ENCODE measurements at places on chromosomes 16 and 17.

- no peaks in the 10 kb centered on the region for H3K36me3 ChIP-seq
- no peak overlapping the region for H3K4me3 ChIP-seq
- H3K4me1 ChIP-seq: no peaks in the 10 kb centered on the region
- no peaks in the 10 kb centered on the region for H3K27me3 ChIP-seq
- no peak overlapping the region for H3K27ac ChIP-seq
- DNase-seq: no peak
Measured at GRCh38 chr16:11484691-11485258, 101.9 kb downstream of the LITAF start.

- no peaks in the 10 kb centered on the region for H3K27me3 ChIP-seq
- DNase-seq: no peak
- no peaks in the 10 kb centered on the region for H3K4me1 ChIP-seq
- H3K36me3 ChIP-seq: no peaks in the 10 kb centered on the region
- no peak overlapping the region for H3K27ac ChIP-seq
Measured at GRCh38 chr17:53390575-53390974, 432.2 kb upstream of the KIF2B start.

DNA sequence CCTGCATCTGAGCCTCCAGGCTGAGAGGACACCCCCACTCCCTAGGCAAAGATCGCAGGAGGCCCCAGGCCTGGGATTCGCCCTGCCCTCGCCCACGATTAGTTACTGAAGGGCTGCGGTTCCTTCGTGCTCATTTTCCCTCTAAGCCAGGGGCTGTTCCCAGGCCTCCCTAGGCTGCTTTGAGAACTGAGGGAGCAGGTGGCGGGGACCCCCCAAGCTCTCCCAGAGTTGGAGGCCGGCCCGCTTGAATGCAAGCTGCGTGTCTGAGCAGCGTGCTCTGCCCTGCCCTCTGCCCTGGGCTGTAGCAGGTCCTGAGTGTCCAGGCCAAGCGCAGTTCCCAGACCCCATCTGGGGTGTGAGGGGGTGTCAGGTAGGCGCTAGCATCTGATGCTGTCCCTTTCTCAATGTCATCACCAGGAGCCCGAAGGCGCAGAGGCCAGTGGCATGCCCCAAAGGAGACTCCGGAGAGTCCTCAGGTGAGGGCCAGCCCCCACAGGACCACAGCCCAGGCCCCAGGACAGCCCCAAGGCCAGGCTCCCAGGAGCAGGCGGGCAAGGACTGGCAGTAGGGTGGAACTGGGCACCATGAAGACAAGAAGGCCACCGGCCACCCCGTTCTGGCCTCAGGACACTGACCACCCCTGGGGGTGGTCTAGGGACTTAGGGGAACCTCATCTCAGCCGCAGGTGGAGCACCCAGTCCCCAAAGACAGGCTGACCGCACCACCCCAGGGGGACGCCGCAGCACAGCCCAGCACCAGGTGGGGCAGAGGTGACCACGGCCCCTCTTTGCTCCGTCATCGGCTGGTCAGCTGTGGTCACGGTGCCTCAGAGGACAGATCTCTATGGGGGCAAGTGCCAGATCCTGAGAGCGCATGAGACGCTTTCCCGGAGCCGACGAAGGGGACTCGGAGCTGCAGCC is 14.6 kb downstream of the ENDOV start:
- H3K4me3 ChIP-seq: no peak overlapping the region
- H3K27me3 ChIP-seq: no peaks in the 10 kb centered on the region
- no peak for DNase-seq
- no peak overlapping the region for H3K27ac ChIP-seq
- peaks cover 5% of the 10 kb centered on the region for H3K4me1 ChIP-seq
- H3K36me3 ChIP-seq: no peaks in the 10 kb centered on the region

GRCh38 chr16:58828901-58829545 is 94.9 kb upstream of the GOT2 start:
- H3K4me1 ChIP-seq: no peaks in the 10 kb centered on the region
- no peak overlapping the region for H3K4me3 ChIP-seq
- H3K27ac ChIP-seq: no peak overlapping the region
- DNase-seq: no peak

- H3K27me3 ChIP-seq: no peaks in the 10 kb centered on the region
- peaks cover 6% of the 10 kb centered on the region for H3K36me3 ChIP-seq
- H3K27ac ChIP-seq: peak overlapping the region; percentile 4
- DNase-seq: no peak
Measured at GRCh38 chr17:19897090-19897837, 29.5 kb upstream of the ULK2 start.

- H3K27me3 ChIP-seq: peaks cover 2% of the 10 kb centered on the region
- peaks cover 44% of the 10 kb centered on the region for H3K4me1 ChIP-seq
- DNase-seq: no peak
- H3K27ac ChIP-seq: peak overlapping the region; percentile 92
- H3K36me3 ChIP-seq: peaks cover 26% of the 10 kb centered on the region
Measured at GRCh38 chr17:77958716-77959125, 218 bp downstream of the TNRC6C start.

DNA sequence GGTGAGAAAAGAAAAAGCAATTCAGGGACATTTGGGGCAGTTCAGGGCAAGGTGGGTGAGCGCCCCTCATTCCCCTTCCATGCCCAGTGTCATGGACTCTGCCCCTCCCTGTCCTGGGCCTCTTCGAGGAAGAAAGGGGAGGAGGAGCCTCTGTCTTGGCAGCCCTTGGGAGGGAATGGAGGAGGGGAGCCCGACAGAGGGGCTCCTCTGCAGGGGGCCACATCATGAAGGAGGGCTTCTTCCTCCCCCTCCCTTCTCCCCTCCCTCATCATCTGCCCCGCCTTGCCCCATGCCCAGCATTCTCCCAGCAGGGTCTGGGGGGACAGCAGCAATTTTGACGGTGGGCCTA is 33.2 kb upstream of the TAC4 start:
- H3K27me3 ChIP-seq: peaks cover 82% of the 10 kb centered on the region
- peaks cover 7% of the 10 kb centered on the region for H3K4me1 ChIP-seq
- no peak overlapping the region for H3K27ac ChIP-seq
- DNase-seq: no peak
- H3K4me3 ChIP-seq: no peak overlapping the region

GRCh38 chr17:51456942-51457341 is 196.6 kb downstream of the UTP18 start:
- no peak overlapping the region for H3K4me3 ChIP-seq
- H3K27me3 ChIP-seq: peaks cover 22% of the 10 kb centered on the region
- no peaks in the 10 kb centered on the region for H3K36me3 ChIP-seq
- H3K4me1 ChIP-seq: no peaks in the 10 kb centered on the region

- H3K27ac ChIP-seq: no peak overlapping the region
- DNase-seq: no peak
- H3K4me3 ChIP-seq: no peak overlapping the region
Measured at GRCh38 chr16:65101009-65101408, 20.9 kb downstream of the CDH11 start.

DNA sequence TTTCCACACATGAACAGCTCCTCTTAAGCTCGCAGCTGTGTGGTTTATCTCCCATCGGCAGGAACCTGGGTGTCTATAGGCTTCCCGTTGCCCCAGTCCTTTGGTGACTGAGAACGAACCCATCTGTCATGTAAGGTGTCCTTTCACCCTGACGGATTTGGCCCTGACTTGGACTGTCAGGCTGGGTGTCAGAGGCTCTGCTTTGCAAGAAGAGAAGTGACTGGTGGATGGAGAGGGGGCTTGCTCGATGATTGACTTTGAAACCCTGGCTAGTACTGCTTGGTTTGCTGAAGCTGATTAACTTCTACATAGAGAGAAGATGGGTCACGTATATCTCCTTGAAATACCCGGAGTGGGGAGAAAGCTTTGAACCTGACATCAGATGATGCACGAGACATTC is 42.9 kb downstream of the COX4I1 start:
- H3K4me3 ChIP-seq: no peak overlapping the region
- H3K36me3 ChIP-seq: no peaks in the 10 kb centered on the region
- no peak for DNase-seq
- peaks cover 7% of the 10 kb centered on the region for H3K4me1 ChIP-seq

DNA sequence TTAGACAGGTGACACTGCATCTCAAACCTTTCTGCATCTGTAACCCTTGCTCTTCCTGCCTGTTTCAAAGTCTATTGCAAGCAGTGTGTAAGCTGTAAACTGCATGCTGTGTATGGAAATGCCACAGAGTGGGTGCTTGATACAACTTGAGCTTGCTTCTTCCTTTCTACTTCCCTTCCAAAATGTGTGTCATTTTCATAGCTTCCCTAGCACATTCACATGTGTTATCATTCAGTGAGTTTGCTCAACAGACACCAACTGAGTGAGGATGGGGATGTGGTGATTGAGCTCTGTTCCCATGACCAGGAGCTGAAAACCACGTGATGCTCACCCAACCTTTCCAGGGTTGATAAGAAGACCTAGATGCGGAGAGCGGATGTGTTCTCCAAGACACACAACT is 111.1 kb downstream of the VAT1L start:
- DNase-seq: no peak
- no peak overlapping the region for H3K27ac ChIP-seq
- no peaks in the 10 kb centered on the region for H3K4me1 ChIP-seq
- no peak overlapping the region for H3K4me3 ChIP-seq
- H3K27me3 ChIP-seq: peaks cover 9% of the 10 kb centered on the region
- H3K36me3 ChIP-seq: no peaks in the 10 kb centered on the region

- no peaks in the 10 kb centered on the region for H3K36me3 ChIP-seq
- H3K4me3 ChIP-seq: no peak overlapping the region
- H3K27ac ChIP-seq: no peak overlapping the region
Measured at GRCh38 chr16:14450846-14451245, 179.2 kb downstream of the PARN start.

- DNase-seq: no peak
- no peak overlapping the region for H3K4me3 ChIP-seq
- H3K4me1 ChIP-seq: peaks cover 6% of the 10 kb centered on the region
- H3K27ac ChIP-seq: no peak overlapping the region
Measured at GRCh38 chr17:45951403-45951802, 47.6 kb upstream of the STH start.

- H3K36me3 ChIP-seq: no peaks in the 10 kb centered on the region
- no peaks in the 10 kb centered on the region for H3K27me3 ChIP-seq
- H3K4me3 ChIP-seq: no peak overlapping the region
- no peak for DNase-seq
- H3K4me1 ChIP-seq: no peaks in the 10 kb centered on the region
Measured at GRCh38 chr16:64390102-64390501, 731.8 kb downstream of the CDH11 start.

GRCh38 chr17:21376081-21376758 is at the start of gene KCNJ12:
Gene KCNJ12 (plus strand): TSS chr17:21376357. CDS start chr17:21415343, 38,986 bp downstream.
- peaks cover 2% of the 10 kb centered on the region for H3K36me3 ChIP-seq
- H3K4me1 ChIP-seq: peaks cover 8% of the 10 kb centered on the region
- H3K27me3 ChIP-seq: peaks cover 41% of the 10 kb centered on the region
- no peak for DNase-seq

DNA sequence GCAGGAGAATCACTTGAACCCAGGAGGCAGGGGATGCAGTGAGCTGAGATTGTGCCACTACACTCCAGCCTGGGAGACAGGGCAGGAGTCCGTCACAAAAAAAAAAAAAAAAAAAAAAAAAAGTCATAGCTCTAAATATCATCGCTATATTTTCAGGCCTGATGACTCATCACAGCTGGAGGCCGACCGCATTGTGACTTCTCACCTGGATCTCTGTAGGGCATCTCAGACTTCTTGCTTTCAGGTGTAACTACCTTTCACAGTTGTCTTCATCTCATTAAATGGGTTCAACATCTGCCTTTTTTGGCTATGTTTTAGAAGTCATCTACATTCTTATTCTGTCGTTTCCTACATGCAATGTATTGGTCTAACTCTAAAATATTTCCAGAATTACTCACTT is 353.1 kb upstream of the MON1B start:
- H3K27me3 ChIP-seq: no peaks in the 10 kb centered on the region
- H3K4me1 ChIP-seq: no peaks in the 10 kb centered on the region
- H3K36me3 ChIP-seq: peaks cover 2% of the 10 kb centered on the region
- H3K4me3 ChIP-seq: no peak overlapping the region
- H3K27ac ChIP-seq: no peak overlapping the region

- H3K4me3 ChIP-seq: no peak overlapping the region
- DNase-seq: no peak
- peaks cover 15% of the 10 kb centered on the region for H3K4me1 ChIP-seq
- H3K27me3 ChIP-seq: no peaks in the 10 kb centered on the region
- H3K36me3 ChIP-seq: peaks cover 18% of the 10 kb centered on the region
- no peak overlapping the region for H3K27ac ChIP-seq
Measured at GRCh38 chr16:82152641-82153112, 17.3 kb downstream of the MPHOSPH6 start.

- H3K4me3 ChIP-seq: peak within 1 kb of the TSS; percentile 63
- H3K27ac ChIP-seq: no peak within 1 kb of the TSS
- peaks cover 5% of the 10 kb centered on the region for H3K4me1 ChIP-seq
- no peak for DNase-seq
Measured at GRCh38 chr17:12789481-12790248, at the start of gene ARHGAP44. Gene ARHGAP44 (plus strand): TSS chr17:12789498. CDS start chr17:12789839, 341 bp downstream.

DNA sequence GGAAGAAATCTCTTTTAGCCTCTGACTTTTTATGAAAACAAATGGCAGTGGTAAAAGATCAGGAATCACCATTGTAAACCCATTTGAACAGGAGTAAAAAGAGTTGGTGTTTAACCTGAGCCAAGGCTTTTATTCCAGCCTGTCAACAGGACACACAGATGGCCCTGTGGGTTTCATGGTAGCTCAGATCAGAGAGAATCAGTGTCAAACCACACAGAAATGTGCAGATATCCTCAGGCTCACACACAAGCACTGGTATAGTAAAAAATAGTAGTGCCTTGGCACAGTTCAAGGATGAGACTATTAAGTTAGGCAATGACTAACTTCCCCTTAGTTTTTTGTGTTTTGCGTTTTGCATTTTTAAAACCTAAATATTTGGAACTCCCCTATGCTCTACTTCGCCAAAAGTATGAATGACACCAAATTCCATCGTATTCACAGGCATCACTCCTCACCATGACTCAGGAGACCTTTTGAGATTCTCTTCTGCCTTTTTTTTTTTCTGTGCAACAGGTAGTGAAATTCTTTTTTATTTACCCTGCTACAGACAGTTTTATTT is 1200.0 kb downstream of the CDH11 start:
- peaks cover 1% of the 10 kb centered on the region for H3K36me3 ChIP-seq
- H3K4me1 ChIP-seq: no peaks in the 10 kb centered on the region
- no peak for DNase-seq
- H3K4me3 ChIP-seq: no peak overlapping the region
- no peaks in the 10 kb centered on the region for H3K27me3 ChIP-seq
- H3K27ac ChIP-seq: no peak overlapping the region

GRCh38 chr17:8041249-8041928 is 2.5 kb downstream of the ALOX15B start:
- no peaks in the 10 kb centered on the region for H3K4me1 ChIP-seq
- no peak for DNase-seq
- H3K27ac ChIP-seq: no peak overlapping the region
- no peak overlapping the region for H3K4me3 ChIP-seq

DNA sequence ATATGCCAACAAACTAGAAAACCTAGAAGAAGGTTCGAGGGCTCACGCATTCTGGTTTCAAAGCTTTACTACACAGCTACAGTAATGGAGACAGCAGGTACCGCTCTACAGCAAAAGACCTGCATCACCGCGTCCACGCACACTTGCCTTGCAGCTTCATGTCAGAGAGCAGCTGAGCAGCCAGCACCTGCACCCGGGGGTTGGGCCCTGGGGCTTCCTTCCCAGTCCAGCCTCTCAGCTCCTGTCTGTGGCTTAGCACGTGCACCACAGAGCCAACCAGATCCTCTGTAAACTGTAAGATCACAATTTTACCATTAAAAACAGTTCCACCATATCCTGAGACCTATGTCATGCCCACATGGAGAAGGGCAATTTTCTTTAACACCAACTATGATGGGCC is 15.3 kb downstream of the MEAK7 start:
- H3K4me1 ChIP-seq: no peaks in the 10 kb centered on the region
- DNase-seq: no peak
- peaks cover 20% of the 10 kb centered on the region for H3K36me3 ChIP-seq
- no peak overlapping the region for H3K4me3 ChIP-seq

Data from central memory CD8-positive, alpha-beta T cell (primary cell).